CD8-positive, alpha-beta T cell (primary cell): ENCODE measurements at places on chromosomes 7 and 10. TPM values are rescaled to one million over a fixed set of nuclear protein-coding genes. Genes with fewer than 3 reads are reported as not detected.

CADPS2 gene
- not detected for total RNA-seq

PRSS2 gene
- total RNA-seq = not detected

HHEX gene
- total RNA-seq = 2.0 TPM

RPEL1 gene
- total RNA-seq = not detected

ODAD2 gene
- total RNA-seq = not detected

IFIT1 gene
- total RNA-seq = 1.9 TPM
